ENCODE measurements at places on chromosomes 4 and X. TPM values are rescaled to one million over a fixed set of nuclear protein-coding genes. Genes with fewer than 3 reads are reported as not detected.

Gene TBC1D19
- 28.8 TPM for total RNA-seq

Gene SASH3
- not detected for total RNA-seq

DNA sequence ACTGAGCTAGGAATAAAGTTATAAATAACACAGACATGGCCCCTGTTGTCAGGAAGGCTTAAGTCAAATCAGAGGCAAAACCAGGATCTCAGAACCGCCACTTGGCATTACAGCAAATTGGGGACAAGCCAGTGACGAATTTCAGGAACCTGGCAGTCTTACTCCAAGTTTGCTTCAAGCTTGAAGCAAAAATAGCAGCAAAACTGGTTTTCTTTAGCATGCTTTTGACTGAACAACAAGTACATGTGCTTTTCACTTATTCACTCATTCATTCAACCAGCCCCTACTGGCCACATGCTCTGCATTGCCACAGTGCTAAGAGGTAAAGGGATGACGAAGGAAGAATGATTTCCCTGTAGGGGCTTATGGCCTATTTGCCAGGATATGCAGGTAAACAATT, 253.9 kb upstream of the PPARGC1A start:
- DNase-seq, result no peak

GRCh38 chrX:134933911-134934310, 56.9 kb upstream of the SMIM10 start:
- no peak for DNase-seq

- no peak for DNase-seq
These were observed 2.1 kb downstream of the HMGB2 start for GRCh38 chr4:173332021-173332487.

DNA sequence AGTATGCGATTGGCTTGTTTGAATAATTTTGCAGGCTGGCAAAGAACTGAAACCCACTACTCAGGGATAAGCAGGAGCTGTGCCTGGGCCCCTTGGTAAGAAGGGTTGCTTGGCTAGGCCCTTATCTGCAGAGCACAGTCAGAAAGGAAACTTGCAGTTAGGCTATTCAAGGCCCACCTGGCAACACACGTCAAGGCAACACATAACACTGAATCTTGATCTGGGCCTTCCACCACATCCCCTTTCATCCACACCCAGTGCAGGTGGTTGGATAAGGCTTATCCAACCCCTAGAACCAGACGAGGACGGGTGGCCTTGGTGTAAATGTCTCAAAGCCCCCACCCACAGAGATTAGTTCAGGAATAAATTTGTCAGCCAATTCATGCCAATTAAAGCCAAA, 72.8 kb upstream of the NEIL3 start:
- DNase-seq, result no peak
